Omental fat pad (tissue), 4 donors: ENCODE measurements at places on chromosomes 2 and 18. TPM values are rescaled to one million over a fixed set of nuclear protein-coding genes. Genes with fewer than 3 reads are reported as not detected.

- no peak for DNase-seq
These were observed 650 bp downstream of the CCBE1 start for GRCh38 chr18:59696311-59697235.

- DNase-seq, result no peak
These were observed 903 bp upstream of the EVX2 start for GRCh38 chr2:176084611-176085119.

DNA sequence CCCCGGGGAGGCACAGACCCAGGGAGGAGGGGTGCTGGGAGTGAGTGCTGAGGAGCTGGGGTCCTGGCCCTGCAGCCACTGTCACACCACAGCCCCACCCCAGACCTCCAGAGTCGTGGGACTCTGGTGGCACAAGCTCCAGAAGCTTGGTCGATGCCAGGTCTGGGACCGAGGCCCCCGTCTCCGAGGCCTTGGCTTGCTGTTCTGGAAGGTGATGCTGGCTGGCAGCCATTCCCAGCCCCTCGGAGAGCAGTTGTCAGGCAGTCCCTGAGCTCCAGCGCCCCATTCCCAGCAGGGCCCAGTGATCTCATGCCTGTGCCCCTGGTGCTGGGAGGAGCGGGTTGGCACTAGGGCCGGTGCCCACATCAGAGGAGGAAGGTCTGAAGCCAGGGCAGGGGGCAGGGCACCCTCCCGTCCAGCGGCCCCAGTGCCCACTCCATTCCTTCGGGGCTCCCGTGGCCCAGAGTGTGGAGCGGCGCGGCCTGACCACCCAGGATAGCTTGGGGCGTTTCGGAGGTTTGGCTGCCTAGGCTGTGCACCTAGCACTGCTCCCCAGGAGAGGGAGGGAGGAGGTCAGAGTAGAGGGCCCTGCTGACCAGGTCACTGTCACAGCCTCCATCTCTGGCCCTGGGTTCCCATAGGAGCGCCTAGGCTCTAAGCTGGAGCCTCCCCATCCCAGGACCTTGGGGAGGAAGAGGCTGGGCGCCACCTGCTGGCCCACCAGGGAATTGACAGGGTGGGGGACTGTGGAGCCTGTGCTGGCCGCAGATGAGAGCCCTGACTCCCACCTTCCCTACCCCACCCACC lies 16.8 kb upstream of the ALPI start:
- no peak for DNase-seq

DNA sequence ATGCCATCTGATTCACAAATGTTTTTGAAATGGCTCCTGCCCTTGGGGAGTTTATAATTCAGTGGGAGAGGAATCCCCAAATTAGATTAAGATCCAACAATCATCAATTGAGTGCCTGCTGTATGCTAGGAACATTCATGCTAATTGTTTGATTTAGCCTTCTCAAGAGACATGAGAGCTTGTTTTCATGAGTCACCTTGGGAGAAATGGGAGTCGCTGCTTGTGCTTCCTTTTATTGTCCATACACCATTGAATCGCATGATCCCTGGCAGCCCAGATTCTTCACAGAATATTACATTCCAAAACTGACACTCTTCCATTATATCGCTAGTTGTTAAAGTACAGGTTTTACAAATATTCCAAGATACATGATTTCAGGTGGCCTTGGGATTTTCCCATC lies 106.0 kb upstream of the MAP3K20 start:
- DNase-seq, result no peak

GRCh38 chr2:158599609-158600008 lies 142.9 kb downstream of the PKP4 start:
- no peak for DNase-seq

GRCh38 chr2:85994897-85995647 lies 106.3 kb upstream of the ST3GAL5 start:
- DNase-seq, result no peak

DNA sequence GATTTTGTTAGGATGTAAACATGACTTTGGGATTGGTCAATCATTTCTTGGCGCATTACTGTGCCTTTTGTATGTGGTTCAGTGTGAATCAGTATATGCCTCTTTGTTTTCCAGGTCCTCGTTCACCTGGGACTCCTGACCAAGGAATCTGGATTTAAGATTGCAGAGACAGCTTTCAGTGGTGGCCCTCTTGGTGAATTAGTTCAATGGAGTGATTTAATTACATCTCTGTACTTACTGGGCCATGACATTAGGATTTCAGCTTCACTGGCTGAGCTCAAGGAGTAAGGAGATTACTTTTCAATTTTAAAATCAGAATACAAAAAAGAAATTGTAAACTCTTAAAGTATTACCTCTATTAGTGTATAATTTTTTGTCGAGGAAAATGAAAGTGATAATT lies 87.6 kb downstream of the MGAT5 start:
- no peak for DNase-seq

DNA sequence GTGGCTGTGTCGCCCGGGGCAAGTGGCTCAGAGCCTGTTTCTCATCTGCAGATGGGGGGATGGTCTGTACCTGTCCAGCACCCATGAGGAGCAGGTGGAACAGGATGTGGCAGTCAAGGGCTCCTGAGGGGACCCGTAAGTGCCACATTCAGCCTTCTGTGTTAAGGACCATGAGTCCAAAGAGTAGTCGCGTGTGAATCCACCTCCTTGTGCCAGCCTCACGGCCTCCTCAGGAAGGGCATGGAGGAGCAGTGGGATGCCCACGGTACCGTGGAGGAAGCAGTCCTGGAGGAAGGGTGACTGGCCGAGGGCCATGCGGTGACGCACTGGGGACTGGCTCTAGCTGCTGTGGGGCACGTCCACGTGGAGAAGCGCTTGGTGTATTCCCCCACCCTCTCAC lies 61.1 kb downstream of the ODC1 start:
- no peak for DNase-seq

DNA sequence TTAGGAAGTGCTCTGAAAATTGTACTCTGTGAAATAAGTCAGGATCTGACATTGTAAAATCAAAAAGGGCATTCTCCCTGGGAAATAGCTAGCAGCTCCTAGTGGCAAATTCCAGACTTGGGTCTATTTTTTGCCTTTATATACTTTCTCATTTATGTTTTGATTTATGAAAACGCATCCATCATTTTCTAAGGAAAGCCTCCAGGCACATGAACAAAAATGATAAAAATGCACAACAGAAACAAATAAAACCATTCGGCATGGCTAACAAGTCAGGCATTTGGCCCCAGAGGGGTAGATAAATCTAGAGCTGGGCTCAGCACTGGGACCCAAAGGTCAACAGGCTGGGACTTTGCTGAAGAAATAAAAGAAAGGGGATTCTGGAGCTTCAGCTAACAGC lies 167.0 kb downstream of the BCL11A start:
- no peak for DNase-seq

DNA sequence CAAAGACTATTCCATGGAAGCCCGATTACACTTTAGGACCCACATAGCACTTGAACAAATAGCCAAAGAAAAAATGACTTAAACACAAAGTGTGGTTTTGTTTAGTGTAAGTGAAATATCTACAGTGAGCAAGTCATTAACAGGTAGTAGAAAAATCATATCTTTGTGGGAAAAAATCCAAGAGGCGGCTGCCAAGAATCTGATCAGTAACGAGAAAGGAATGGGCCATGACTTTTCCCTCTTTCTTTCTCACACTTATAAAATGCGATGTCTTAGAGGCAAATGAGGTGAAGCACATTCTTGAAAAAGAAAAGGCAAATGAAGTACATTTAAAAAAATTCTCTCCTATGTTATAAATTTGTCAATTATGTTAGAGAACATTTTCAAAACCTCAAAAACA lies 12.9 kb upstream of the GEMIN6 start:
- no peak for DNase-seq

DNA sequence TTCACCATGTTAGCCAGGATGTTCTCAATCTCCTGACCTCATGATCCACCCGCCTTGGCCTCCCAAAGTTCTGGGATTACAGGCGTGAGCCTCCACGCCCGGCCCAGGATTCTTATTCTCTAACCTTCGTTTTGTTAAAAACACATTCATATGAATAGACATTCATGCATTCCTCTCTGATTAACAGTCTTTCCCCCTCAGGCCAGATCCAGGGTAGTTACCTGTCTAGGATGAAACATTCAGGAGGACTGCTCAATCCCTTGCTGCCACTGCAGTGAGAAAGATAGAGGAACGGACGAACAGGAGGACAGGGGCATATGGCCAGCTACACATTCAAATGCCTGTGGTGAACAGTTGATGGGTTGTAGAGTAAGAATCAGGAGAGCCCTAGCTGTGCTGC lies 39.6 kb upstream of the EPC2 start:
- DNase-seq, result no peak

GRCh38 chr18:21669736-21670285 lies 34.8 kb downstream of the ABHD3 start:
- no peak for DNase-seq

GRCh38 chr2:205748639-205749038 lies 66.3 kb downstream of the NRP2 start:
- no peak for DNase-seq

Gene L3MBTL4
- total RNA-seq, result 7.2 TPM

Gene TBR1
- not detected for total RNA-seq

Gene ZC3H6
- 5.9 TPM for total RNA-seq
